ENCODE measurements at places on chromosomes 13 and 19.

- DNase-seq, result no peak
These were observed 3.1 kb upstream of the SOHLH2 start for GRCh38 chr13:36217456-36217855.

GRCh38 chr13:81872581-81872980 lies 1531.7 kb upstream of the SPRY2 start:
- no peak for DNase-seq

- DNase-seq, result no peak
These were observed 14.7 kb downstream of the ATP11A start for GRCh38 chr13:112704308-112705145.

DNA sequence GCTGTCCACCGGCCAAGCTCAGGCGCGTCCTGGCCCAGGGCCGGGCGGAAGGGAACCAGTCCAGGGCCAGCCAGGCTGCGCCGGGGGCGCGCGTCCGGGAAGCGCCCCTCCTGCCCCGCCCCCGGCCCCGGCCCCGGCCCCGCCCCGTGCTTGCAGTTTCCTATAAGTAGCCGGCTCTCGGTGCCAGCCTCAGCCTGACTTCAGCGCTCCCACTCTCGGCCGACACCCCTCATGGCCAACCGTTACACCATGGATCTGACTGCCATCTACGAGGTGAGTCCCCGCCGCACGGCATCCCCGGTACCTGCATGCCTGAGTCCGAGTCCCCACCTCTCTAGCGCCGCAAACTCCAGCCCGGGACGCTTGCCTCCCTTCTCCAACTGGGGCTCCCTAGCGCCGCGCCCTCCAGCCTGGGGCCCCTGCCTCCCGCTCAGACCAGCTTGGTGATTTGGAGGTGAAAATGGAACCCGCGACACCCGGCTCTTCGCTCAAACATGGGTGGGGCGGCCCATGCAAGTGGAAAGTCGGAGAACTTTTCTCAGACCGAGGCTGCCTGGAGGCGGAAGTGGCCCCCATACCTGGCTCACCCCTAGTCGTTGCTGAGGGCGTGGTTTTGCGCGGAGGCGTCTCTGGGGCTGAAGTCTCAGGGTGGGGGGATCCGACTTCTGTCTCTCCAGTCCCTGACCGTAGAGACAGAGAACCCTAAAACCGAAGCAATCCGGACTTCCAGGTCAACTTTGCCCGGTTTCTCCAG lies at the start of gene ZFP36:
ZFP36 (plus strand) TSS at position 192 of the 754 bp plus-strand sequence; CDS start at position 250, 58 bp downstream.
- peak; percentile 86 for DNase-seq

DNA sequence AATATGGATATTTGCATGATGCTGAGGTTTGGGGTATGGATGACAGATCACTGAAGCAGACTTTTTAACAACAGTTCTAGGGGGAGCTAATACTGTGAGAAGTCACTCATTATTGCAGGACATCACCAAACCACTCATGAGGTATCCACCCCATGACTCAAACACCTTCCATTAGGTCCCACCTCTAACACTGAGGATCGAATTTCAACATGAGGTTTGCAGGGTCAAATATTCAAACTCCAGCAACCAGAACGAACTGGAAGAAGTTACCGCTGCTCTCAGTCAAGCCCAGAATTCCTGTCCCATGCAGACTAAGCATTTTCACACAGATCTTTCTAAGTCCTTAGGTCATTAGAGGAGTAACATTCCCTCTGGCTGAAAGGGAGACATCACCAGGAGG lies 758.9 kb downstream of the UQCRFS1 start:
- no peak for DNase-seq

Measured in activated T-cell treated with anti-CD3 and anti-CD28 coated beads for 4 hours (primary cell).